ENCODE measurements at places on chromosomes 7 and 10.
A peak's percentile ranks its signal among the peaks of the same experiment; 100 is the strongest.

- DNase-seq, result no peak
These were observed 715.0 kb upstream of the NRP1 start for GRCh38 chr10:34049469-34049868.

- DNase-seq, result no peak
These were observed 493.1 kb downstream of the PLXNA4 start for GRCh38 chr7:132083126-132083525.

DNA sequence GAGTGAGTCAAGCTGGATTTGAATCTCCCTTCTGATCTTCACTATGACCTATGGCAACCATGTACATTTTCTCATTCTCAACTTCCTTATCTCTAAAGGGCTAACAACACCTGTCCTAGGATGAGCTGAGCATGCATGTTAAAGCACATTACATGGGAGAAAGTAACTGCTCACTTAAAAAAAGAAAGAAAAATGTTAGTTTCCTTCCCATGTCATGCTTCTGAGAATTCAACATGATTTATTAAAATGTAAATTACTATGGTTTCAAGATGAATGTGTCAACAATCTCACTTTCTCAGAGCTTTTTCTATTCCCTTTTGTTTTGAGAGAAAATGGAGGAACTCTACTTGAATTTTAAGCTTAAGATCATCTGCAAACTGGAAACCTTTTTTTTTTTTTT lies 295.3 kb downstream of the SKIDA1 start:
- no peak for DNase-seq

DNA sequence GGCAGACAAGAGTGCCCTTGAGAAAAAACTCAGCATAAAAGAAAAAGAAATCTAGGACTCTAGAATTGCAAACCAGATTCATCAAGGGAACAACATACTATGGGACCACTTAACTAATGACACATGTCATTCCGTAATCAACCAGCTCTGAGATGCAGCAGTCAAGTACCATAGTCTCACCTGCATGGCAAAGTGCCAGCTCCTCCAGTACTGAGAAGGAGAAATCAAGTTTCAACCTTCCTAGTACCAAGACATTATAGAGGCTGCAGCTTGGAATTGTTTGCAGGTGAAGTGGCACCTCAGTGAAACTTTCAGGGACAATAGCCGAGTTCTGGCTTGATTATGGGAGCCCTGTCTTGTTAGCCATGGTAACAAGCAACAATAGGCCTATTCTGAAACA lies 11.5 kb downstream of the STEAP1 start:
- no peak for DNase-seq

- no peak for DNase-seq
These were observed 32.5 kb downstream of the GHRHR start for GRCh38 chr7:30996256-30996655.

DNA sequence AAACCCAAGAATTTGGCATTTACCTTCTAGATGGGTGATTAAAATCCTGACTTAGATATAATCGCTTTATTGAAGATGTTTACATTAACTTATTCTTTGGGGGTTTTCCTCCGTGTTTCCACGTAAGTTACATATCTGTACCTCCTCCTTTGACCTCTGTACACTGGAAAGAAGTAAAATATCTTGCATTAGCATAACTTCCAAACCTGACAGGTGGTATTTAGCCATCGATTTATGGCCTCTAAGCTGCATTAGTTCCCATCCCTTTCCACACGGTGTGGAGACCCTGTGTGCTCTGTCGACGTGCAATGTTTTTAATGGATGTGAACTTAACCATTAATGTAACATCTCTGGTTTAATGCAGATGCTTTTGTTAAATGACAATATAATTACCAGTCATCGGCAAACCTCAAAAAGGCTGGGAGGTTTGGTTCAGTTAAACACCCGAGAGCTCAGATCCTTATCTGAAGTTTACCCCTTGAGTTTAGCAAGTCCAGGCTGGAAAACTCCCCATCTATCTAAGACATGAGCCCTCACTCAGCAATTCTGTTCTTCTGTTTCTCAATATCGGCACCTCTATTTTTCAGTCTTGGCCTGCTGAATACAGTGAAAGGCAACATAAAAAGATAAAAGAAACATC lies 295.2 kb downstream of the GATA3 start:
- DNase-seq, result no peak

DNA sequence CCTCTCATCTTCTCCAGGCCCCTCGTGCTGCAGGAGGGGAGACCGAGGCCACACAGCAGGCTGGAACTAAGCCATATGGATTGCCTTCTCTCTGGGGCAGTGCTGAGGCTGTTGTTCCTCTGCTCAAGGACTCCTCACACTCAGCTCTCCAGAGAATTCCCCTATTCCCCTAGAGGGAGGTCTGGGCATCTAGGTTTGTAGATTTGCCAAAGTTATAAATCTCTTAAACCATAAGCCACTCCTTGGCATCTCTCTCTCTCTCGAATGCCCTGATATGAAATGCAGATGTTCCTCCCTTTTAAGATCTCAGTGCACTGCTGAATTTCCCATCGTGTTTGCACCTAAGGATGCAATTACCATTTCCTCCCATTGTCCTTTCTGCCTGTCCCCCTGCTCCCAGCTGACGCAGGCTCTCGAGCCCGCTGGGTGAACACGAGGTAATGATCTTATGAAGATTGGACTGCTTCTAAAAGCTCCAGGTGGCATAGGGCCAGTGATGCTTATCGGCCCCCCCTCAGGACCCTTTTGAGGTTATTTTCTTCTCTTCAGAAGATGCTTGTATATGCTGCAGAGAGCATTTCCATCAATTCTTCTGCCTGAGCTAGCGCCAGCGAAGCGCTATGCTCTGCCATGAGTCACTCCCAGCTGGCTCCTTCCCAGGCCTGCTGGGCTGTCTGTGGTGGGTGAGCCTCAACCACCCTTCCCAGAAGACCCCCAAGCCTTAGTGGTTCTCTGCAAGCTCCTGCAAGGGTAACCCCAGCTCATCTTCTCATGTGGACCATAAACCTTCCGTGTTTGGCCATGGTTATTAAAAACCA lies 41.6 kb upstream of the AQP1 start:
- DNase-seq, result no peak

DNA sequence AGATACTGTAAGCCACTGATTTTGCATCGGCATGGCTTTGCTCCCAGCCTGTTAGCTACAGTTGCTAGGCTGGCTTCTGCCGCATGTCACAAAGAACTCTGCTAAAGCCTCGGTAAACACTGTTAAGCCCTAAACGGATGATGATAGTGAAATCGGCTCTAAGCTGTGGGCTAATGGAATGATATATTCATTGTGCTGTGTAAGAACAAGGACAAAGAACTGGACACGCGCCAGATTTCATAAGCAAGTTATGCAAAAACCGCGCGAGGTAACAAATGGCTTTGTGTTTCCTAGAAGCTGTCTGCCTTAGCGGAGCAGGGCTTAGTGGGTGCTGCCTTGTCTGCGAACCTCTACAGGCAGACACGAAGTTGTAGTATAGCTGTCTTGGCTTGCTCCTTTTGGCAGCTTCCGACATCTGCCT lies 331.3 kb upstream of the COBL start:
- DNase-seq, result no peak

DNA sequence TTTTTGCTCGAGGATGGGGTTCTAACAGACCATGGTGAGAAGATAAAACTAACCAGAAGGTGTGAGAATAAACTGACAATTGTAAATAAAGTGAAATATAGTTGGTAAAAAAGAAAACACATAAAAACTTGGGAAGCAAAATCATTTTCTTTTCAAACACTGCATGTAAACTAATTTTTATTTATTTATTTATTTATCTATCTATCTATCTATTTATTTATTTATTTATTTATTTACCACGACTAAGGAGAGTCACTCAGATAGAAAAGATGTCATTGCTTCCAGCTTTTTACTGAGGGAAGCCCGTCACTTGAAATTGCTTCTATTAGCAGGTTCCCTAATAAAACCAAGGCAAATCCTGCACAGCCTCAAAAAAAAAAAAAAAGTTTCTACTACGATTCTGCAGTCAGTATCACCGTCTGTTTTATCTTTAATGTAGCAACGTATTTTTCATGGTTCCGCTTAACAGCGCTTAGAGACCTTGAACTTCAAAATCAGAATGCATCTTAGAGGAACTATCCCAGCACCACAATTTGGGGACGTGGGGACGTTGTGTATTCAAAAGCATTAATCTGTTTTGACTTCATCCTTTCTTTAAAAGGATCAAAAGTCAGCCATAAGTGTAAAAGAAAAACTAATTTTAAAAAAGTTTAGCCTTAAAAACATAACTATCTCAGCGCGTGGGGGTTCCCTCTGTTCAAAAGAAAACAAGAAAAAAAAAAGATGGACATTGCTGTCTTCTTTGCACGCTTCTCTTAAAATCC lies 33.3 kb upstream of the EBLN1 start:
- DNase-seq, result no peak

GRCh38 chr7:131241386-131241785 lies 86.3 kb upstream of the MKLN1 start:
- no peak for DNase-seq

GRCh38 chr10:75723319-75723980 lies 292.0 kb downstream of the LRMDA start:
- no peak for DNase-seq

GRCh38 chr7:99244939-99245338 lies 27.7 kb upstream of the MYH16 start:
- no peak for DNase-seq

DNA sequence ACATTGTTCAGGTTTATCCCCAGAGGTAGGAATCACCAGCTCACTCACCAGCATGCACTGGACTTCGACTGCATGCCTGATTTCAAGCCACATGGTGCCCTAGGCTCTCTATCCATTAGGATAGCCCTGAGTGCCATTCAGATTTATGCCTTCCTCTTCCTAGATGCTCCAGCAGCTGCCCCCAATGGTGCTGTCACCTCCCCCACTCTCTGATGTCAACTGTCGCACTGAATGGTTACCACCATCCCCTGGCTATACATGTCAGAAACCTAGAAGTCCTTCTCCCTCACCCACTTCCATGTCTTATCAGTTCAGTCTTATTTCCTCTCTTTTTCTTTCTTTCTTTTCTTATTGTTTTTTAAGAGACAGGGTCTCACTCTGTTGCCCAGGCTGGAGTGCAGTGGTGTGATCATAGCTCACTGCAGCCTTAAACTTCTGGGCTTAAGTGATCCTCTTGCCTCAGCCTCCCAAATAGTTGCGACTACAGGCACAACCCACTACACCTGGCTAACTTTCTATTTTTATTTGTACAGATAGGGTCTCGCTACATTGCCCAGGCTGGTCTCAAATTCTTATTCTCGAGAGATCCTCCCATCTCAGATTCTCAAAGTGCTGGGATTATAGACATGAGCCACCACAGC lies 2.9 kb downstream of the SFXN4 start:
- no peak for DNase-seq

- DNase-seq, result no peak
These were observed 283.0 kb downstream of the USP6NL start for GRCh38 chr10:11328264-11329061.

- DNase-seq, result no peak
These were observed 1.2 kb downstream of the BRAF start for GRCh38 chr7:140923358-140924006.

GRCh38 chr7:76091506-76091905 lies 43.6 kb downstream of the MDH2 start:
- DNase-seq, result no peak

GRCh38 chr7:56078196-56078595 lies 14.1 kb downstream of the SUMF2 start:
- no peak for DNase-seq

DNA sequence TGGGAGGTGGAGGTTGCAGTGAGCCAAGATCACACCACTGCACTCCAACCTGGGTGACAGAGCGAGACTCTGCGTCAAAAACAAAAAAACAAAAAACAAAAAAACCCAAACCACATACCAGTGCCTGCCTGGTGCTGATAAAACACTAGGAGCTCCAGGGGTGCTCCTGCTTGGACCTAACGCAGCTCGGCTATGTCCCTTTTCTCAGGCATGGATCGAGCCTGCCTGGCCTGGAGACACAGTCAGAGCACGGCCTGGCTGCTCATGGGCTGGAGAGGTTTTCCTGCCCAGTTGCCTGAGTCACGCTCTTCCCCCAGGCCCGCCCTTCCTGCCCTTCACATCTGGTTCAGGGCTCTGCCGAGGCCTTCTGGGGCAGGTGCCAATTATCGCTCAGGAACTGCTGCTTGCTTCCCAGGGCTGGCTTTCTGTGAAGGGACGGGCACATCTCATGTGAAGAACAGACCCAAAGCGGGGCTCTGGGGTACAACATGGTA lies 12.6 kb upstream of the NPFFR1 start:
- peak; percentile 44 for DNase-seq
